ENCODE measurements at places on chromosomes 4 and X.

- peak; percentile 51 for DNase-seq
These were observed 79.2 kb downstream of the MTMR1 start for GRCh38 chrX:150772150-150772970.

GRCh38 chr4:15182600-15183220 is 180.4 kb downstream of the CPEB2 start:
- DNase-seq, result no peak

GRCh38 chr4:115274545-115274944 is 161.1 kb upstream of the NDST4 start:
- no peak for DNase-seq

DNA sequence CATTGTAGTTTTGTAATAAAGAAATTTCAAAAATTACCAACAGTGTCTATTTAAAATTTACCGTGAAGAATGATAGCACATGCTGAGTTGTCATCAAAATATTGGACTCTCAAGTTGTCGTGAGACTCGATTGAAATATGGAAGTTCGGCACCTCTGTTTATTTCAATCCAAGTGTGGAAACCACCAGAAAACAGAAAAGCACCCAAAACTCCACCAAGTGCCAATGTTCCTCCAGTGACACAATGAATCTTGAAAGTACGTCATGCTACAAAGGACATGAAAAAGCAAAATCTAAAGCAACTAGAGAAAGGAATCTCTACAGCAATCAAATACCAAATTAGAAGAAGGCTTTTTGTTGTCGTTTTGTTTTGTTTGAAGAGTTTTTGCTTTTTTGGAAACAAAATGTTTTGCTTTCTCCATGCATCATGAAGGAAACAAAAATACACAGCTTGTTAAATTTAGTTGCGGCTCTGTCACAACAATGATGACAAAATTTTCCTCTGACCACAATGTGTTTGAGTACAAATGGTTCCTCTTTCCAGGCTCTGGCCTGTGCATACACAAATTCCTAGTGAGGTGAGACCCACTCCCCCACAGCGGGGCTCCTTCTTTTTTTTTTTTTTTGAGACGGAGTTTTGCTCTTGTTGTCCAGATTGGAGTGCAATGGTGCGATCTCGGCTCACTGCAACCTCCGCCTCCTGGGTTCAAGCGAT is 9.6 kb upstream of the IL13RA1 start:
- no peak for DNase-seq

GRCh38 chr4:110418641-110419040 is 57.3 kb upstream of the ENPEP start:
- no peak for DNase-seq

- no peak for DNase-seq
These were observed 33.5 kb upstream of the ITM2A start for GRCh38 chrX:79400623-79401022.

- DNase-seq, result no peak
These were observed 73.2 kb downstream of the HAUS3 start for GRCh38 chr4:2168469-2169319.

- DNase-seq, result no peak
These were observed 65.3 kb downstream of the ENOPH1 start for GRCh38 chr4:82495666-82496065.

DNA sequence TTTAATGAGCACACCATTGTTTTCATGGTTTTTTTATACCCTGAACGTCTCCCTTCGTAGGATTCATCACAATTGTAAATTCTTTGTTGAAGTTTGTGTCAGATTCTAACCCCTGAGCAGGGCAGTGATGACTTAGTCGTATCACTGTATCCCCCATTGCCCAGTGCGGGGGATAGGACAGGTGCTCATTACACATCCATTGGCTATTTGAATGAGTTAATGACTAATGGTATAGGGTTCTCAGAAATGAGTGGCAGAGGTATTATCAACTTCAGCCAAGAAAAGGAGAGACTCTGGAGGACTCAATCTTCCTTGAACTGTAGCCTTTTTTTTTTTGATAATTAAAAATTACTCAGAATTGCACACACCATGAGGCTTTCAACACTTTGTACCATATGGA is 64.6 kb downstream of the SYNPO2 start:
- DNase-seq, result no peak

DNA sequence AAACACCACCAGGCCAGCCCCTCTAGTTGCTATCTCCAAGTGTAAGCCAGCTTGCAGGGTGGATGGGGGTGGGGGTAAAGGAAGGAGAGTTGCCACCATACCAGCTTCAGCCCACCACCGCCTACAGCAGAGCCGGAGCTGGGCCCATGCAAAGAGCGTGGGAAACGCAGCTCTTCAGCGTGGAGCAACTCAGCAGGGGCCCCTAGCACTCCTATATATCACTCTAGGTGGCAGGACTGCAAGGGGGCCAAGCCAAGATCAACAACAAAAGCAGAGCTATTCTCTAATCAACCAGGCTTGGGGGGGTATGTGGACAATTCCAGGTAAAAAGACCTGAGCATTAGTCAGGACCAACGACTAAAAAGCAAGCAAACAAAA is 35.5 kb upstream of the IQSEC2 start:
- DNase-seq, result no peak

DNA sequence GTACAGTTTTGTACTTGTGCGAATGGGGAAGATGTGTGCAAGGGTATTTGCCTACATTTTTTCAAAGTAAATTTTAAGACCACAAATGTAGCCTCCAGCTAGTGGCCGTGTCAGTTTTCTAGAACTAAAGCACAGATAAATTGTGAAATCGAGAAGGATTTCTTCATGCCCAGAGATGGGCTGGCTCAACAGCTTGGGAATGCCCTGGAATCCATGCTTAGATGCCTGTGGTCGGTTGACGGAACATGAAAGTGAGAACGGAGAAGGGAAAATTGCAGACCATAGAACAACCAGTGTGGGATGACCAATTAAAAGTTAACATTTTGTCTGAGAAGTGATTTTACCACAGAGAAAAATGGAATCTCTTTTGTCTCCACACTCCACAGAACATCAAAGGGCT is 73.2 kb upstream of the VCX2 start:
- DNase-seq, result no peak

- no peak for DNase-seq
These were observed 379.7 kb downstream of the SPRY1 start for GRCh38 chr4:123776267-123776666.

DNA sequence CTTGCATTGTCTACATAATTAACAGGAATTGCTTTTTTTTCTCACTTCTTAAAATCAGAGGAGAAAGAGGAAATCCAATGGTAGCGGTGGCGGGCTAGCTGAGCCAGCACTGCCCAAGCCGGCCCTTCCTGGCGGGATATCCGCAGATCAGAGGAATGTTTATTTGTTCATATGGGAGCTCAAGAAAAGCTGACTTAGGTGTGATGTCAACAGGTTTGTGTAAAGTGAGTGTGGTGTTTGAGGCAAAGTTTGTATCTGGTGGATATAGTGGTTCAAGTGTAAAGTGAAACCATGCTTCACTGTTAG is 466 bp upstream of the SLC39A8 start:
- no peak for DNase-seq

DNA sequence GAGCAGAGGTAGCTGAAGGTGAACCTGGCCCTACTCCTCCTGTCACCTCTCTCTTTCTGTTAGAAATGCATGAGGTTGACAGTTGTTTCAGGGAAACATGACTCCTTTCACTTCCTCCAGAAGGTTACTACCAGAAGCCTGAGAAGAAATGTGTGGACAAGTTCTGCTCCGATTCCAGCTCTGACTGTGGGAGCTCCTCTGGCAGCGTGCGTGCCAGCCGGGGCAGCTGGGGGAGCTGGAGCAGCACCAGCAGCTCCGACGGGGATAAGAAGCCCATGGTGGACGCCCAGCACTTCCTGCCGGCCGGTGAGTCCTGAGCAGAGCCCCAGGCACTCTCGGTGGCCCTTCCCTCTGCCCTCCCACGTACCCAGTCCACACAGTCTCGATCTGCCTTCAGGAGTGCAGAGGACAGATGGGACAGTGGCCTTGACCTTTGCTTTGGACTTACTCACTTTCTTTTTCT is 61.3 kb upstream of the TLR2 start:
- DNase-seq, result no peak

GRCh38 chr4:15186149-15186548 is 183.9 kb downstream of the CPEB2 start:
- no peak for DNase-seq

DNA sequence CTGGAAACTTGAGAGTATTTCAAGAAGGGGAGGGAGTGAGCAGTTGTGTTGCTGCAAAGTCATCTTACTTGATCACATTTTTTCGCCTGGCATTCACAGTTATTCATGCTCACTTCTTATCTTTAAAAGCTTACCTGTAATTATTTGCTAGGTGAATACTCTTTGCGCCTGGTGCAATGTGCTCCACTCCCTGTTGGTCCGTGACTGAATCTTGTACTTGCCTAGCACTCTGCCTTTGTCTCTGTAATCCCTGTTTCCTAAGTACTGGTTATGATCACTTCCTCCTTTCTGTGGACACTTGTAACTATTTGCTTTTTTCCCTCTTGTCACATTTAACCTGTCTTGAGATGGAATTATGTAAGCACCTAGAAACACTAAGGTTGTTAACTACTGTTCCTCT is 5.8 kb downstream of the BMP2K start:
- DNase-seq, result no peak

- no peak for DNase-seq
These were observed 76.7 kb upstream of the NDST3 start for GRCh38 chr4:117957571-117957970.

GRCh38 chr4:55499495-55499894 is 47.2 kb downstream of the CLOCK start:
- DNase-seq, result no peak

- DNase-seq, result no peak
These were observed at the start of gene FRMD7 for GRCh38 chrX:132127743-132128142. Gene FRMD7, minus strand, starts transcription at chrX:132128020. Its CDS starts 176 bp downstream, at chrX:132127844.
